ENCODE measurements at places on chromosomes 7 and 10.

- no peak for DNase-seq
These were observed 121.6 kb downstream of the EGFR start for GRCh38 chr7:55140221-55140940.

DNA sequence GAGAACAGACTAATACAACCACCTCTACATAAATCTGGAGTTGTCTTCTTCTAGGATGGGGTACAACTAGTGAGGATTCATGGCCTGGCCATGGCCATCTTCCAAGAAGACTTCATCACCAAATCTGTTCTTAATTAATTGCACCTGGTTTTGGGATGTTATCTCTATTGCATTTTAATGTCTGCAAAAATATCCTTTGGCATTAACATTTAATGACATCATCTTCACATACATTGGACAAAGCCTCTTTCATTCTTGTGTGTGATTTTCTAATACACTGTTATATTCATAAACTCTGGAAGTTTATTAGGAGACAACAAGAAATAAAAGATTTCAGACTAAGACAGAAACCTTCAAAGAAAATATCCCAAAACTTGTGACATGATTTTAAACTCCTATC, 124.2 kb upstream of the ABCB5 start:
- DNase-seq = no peak

- DNase-seq = no peak
These were observed 611.8 kb downstream of the SORCS3 start for GRCh38 chr10:105252911-105253310.

DNA sequence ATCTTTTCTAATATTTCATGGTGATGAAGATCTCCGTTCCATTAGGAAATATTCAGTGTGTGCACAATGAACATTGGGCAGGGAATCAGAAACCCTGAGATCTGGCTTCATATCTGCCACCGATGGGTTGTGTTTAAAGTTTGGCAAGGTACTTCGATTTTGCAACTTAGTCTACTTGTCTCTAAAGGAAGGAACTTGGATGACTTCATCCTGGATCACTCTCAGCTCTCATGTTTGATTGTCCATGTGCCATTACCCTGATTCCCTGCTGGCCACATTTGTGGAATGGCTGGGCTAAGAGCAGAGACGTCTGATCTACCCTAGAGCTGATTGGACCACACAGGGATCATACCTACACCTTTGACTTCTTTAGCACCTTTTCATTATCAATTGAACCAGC, 177.0 kb upstream of the KMT2E start:
- no peak for DNase-seq

GRCh38 chr10:130509881-130510689, 373.9 kb downstream of the GLRX3 start:
- DNase-seq = no peak

DNA sequence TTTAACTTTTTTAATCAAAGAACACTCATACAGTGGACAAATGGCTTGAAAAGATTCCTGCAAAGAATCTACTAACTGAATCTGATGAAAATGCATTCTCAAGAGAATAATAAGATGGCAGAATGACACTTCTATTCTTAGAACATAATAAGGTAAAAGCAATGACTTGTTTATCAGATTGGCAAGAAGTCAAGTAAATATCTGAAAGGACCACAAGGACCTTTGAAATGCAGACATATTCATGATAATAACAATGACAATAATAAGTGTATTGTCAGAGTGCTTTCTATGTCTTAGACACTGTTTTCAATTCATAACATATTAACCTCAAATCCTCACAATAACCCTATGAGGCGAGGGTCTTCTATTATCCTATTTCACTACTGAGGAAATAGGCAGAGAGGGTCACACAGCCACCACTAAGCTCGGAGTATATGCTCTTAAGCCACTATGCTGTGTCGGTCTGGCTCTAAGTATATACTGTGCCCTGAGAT, 10.6 kb downstream of the HACD1 start:
- DNase-seq = no peak

DNA sequence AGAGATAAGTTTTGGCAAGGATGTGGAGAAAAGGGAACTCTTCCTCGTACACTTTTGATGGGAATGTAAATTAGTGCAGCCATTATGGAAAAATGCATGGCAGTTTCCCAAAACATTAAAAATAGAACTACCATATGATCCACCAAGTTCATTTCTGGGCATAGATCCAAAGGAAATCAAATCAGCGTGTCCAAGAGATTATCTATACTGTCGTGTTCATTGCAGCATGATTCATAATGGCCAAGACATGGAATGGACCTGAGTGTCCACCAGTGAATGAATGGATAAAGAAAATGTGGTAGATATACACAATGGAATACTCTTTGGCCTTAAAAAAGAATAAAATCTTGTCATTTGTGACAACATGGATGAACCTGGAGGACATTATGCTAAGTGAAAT, 70.3 kb upstream of the RSU1 start:
- no peak for DNase-seq

DNA sequence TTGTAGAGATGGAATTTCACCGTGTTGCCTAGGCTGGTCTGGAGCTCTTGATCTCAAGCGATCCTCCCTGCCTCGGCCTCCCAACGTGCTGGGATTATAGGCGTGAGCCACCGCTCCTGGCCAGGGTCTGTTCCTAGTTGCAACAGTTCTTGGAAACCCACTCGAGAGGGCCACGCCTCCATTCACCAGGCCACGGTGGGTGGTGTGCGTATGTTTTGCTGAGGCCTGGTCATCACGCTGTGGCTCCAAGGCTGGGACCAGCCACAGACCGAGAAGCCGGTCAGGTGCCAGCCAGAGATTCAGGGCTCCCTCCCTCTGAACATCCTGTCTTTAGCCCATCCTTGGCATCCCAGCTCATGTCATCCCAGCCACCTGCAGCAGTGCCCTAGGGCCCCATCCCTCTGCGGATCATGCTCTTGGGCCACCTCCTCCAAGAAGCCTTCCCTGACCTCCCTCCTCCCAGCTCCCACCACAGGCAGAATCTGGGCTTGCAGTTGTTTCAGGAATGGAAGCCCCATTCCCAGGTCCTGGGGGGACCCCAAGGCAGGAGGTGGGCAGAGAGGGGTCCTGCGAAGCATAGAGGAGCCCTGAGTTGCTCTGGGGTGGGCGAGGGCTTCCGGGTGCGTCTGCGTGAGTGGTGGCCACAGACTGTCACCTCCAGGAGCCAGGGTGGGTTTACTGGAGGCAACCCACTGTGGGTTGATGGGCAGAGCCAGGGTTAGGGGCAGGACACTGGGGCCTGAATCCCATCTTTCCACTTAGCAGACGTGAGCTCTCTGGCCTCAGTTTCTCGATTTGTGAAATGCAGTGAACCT, 5.2 kb downstream of the LAT2 start:
- DNase-seq = no peak

GRCh38 chr7:156094350-156095146, 282.3 kb upstream of the SHH start:
- DNase-seq = no peak

- no peak for DNase-seq
These were observed 304.1 kb downstream of the KLF6 start for GRCh38 chr10:3480990-3481315.

DNA sequence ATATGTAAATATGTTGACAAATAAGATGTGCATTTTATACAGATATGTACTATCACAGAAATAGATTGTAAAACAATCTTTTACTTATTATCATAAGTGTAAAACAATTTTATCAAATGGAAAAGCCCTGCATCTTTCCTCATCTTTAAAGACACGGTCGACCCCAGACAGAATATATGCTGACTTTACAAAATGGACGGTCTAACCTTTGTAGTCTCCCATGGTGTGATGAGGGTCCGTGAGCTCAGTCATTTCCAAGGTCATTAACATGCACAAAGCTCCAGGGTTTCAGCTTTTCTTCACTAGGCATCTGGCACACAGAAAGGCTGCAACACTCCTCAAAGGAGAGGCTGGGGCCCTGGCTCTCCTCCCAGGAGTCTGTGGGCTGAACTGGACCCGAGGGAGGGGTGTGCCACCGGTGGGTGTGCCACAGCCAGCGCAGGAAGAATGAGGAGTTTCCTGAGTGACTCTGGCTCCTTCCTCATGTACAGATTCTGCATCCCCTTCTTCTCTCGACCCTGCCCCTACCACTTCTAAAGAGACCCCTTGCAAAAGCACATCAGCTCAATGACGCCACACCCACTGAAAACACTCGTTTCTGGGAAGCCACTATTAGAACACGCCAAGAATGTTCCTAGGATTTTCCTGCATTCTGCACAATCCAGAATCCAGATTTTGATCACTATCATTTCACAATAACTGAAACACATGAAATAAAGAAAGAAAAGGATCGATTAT, 26.2 kb upstream of the ABLIM1 start:
- DNase-seq = no peak
